Jurkat, Clone E6-1 (cell line): ENCODE measurements at places on chromosomes 7 and 10.
A peak's percentile ranks its signal among the peaks of the same experiment; 100 is the strongest.

- DNase-seq: peak; percentile 16
Observed at GRCh38 chr10:36534471-36535002, 590.9 kb upstream of the ANKRD30A start.

- peak; percentile 28 for DNase-seq
Observed at GRCh38 chr10:67520924-67521520, 175.0 kb downstream of the CTNNA3 start.

GRCh38 chr10:97178074-97178473 lies 7.7 kb downstream of the SLIT1 start:
- DNase-seq: no peak

- DNase-seq: peak; percentile 26
Observed at GRCh38 chr10:71696628-71697326, 22.8 kb downstream of the C10orf105 start.

GRCh38 chr10:89518108-89518507 lies 17.3 kb downstream of the SLC16A12 start:
- no peak for DNase-seq

- DNase-seq: no peak
Observed at GRCh38 chr10:4939224-4940072, 23.8 kb upstream of the AKR1C1 start.

DNA sequence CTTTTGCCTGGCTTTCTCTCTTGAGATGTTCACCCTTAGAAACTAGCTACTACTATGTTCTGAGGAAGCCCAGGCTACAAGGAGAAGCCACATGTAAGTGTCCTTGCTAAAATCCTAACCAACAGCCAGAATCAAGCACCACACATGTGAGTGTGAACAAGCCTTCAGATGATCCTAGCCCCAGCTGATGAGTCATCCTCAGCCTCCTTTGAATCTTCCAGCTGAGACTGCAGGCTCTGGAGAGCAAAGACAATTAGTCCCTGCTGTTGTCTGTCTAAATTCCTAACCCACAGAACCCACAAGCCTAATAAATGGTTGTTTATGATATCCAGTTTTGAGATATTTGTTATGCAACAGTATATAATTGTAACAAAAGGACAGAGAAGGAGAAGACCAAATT lies 92.8 kb upstream of the TAC1 start:
- no peak for DNase-seq

GRCh38 chr10:84191106-84191505 lies 3.2 kb upstream of the CDHR1 start:
- peak; percentile 87 for DNase-seq

DNA sequence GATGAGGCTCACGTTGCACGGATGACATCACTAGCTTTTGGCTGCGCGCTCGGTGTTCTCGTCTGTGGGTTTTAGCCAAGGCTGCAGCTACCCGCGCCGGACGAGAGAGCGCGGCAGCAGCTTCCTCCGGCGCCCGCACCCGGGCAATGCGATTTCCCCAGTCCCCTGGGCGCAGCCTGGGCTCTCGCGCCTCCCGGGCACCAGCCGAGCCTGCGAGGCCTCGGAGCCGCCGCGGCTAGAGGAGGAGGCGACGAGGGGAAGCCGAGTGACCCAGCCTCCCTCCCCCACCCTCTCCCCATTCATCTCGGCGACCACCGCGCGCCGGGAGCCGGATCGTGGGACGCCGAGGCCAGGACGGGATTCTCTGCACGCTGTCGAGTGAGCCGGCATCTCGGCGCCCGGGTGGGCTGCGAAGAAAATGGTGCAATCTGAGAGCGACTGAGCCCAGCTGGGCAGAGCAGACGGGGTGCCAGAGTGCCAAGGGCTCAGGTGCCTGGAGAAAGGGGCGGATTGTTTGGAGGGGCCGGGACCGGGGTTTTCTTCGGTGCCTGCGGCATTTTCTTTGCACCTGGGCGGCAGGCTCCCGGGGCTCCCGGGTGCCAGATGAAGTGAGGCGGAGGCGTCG lies 1.2 kb upstream of the TMEM178B start:
- peak; percentile 33 for DNase-seq
